ENCODE measurements at places on chromosomes 7 and 10.

- no peak for DNase-seq
Observed at GRCh38 chr7:29839302-29839701, 33.0 kb downstream of the WIPF3 start.

GRCh38 chr7:128974241-128974934, 36.7 kb downstream of the IRF5 start:
- peak; percentile 62 for DNase-seq

- no peak for DNase-seq
Observed at GRCh38 chr7:36545291-36545690, 155.6 kb downstream of the ANLN start.

DNA sequence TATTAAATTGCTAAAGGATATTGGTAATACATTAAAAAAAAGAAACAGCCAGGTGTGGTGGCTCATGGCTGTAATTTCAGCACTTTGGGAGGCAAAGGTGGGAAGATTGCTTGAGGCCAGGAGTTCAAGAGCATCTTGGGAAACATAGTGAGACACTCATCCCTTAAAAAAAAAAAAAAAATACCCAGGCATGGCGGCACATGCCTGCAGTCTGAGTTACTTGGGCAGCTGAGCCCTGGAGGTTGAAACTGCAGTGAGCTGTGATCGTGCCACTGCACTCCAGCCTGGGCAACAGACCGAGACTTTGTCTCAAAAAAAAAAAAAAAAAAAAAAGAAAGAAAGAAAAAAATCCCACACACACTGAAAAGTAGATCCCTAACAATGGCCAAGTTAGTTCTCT, 59.7 kb downstream of the MACC1 start:
- DNase-seq: no peak

DNA sequence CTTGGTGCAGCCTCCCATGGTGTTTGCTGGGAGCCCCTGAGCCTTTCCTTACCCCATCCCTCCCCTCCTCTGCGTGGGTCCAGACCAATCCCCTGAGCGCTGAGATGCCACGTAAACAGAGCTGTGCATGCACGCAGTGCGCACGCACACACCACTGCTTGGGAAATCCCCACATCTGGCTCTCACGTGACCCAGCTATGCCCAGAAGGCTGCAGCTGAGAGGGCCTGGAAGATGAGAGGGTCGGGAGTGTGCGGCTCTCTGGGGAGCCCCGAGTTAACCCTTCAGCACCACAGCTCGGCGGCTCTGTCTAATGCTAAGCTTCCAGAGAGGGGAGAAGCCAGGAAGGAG, 177.2 kb downstream of the SH3PXD2A start:
- no peak for DNase-seq

- DNase-seq: no peak
Observed at GRCh38 chr10:63666836-63667383, 145.7 kb downstream of the REEP3 start.

- no peak for DNase-seq
Observed at GRCh38 chr7:28311670-28312069, 100.6 kb upstream of the CREB5 start.

DNA sequence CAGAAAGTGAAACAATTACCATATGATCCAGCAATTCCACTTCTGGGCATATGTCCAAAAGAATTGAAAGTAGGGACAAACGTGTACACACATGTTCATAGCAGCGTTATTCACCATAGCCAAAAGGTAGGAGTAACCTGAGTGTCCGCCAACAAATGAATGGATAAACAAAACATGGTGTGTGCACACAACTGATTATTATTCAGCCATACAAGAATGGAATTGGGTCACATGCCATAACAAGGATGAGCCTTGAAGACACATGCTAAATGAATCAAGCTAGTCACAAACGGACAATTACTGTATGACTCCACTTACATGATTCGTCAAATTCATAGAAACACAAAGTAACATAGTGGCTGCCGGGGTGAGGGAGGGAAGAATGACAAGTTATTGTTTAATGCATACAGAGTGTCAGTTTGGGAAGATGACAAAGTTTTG, 4.1 kb upstream of the OIT3 start:
- no peak for DNase-seq

DNA sequence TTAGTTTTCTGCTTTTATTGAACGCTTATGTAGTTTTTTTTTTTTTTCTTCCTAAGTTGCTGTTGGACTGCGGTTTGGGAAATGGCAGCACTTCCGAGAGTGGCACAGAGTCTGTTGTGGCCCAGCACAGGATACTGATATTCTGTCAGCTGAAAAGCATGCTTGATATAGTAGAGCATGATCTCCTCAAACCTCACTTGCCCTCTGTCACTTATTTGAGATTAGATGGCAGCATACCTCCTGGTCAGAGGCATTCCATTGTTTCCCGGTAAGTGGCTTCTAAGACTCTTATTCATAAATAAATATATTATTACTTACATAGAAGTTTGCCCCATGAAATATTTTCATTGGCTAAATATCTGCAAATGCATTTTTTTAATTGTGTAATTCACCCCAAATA, 101.1 kb downstream of the BTAF1 start:
- no peak for DNase-seq

DNA sequence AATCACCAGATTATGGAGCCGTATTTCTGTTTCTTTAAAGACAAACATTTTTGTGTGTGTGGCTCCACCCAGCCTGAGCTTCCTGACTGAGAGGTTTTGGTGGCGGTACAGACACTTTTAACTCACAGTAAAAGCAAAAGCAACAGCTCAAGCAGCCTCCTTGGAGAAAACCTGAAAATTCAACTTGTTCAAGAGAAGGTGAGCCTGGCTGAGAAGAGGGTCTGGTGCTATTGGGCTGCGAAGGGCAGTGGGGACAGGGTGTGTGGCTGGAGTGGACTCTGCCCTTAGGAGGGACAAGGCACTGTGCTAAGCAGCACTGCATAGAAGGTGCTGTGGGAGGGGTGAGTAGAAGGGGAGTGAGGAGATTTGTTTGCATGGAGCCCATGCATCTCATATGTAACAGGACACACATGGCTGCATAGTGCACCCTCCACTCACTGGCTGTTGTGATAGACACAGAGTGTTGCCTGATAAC, at the start of gene GIMAP7:
Gene GIMAP7, plus strand, starts transcription at position 125 of the 475 bp plus-strand sequence. CDS start 5,103 bp downstream, outside the sequence.
- no peak for DNase-seq

Measured in D341Med (cell line).